Lower lobe of right lung (tissue), 2 donors: ENCODE measurements at places on chromosomes 7 and 10.
A peak's percentile ranks its signal among the peaks of the same experiment; 100 is the strongest.

GRCh38 chr7:134022286-134022911 is 104.7 kb upstream of the LRGUK start:
- DNase-seq = no peak

DNA sequence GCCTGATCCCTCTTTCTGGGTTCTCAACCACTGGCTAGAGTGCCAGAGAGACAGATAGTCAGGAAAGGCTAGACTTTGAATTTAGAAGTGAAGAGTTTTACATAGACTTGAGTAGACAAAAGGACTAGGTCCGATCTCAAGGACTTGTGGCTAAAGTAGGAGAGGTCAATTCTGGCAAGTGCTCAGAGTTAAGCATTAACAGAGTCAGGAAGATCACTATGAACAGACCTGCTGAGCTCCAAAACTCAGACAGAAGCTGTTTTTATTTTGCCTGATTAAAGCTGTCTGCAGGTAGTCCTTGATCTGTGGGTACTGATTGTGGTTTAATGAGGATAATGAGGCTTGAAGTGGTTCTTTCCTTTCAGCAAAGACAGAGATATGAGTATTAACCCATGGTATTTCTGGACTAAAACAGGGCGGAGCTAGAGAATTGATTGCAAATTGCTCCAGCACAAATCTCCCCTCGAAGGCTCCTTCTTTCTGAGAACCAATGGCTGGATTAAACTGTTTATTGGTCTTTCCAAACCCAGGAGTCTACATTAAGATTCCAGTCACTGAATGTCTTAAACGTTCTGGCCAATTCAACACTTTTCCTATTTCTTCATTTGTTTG is 423.2 kb downstream of the IPMK start:
- DNase-seq = no peak

GRCh38 chr10:15783941-15784636 is 64.4 kb upstream of the ITGA8 start:
- no peak for DNase-seq

DNA sequence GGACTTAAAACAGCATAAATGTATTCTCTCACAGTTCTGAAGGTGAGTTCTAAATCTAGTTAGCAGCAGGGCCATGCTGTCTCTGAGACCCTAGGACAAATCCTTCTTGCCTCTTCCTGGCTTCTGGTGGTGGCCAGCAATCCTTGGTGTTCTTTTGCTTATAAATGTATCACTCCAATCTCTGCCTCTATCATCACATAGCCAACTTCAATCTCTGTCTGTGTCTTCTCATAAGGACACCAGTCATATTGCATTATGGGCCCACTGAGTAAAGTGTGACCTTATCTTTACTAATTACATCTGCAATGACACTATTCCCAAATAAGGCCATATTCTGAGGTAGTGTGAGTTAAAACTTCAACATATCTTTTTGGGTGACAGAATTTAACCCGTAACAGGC is 778.9 kb downstream of the KCNMA1 start:
- DNase-seq = no peak

GRCh38 chr10:15321431-15322341 is 49.4 kb downstream of the FAM171A1 start:
- no peak for DNase-seq

GRCh38 chr10:126097558-126098225 is 201.3 kb downstream of the FANK1 start:
- no peak for DNase-seq

GRCh38 chr10:71708301-71708703 is 11.3 kb downstream of the C10orf105 start:
- DNase-seq = peak; percentile 77

DNA sequence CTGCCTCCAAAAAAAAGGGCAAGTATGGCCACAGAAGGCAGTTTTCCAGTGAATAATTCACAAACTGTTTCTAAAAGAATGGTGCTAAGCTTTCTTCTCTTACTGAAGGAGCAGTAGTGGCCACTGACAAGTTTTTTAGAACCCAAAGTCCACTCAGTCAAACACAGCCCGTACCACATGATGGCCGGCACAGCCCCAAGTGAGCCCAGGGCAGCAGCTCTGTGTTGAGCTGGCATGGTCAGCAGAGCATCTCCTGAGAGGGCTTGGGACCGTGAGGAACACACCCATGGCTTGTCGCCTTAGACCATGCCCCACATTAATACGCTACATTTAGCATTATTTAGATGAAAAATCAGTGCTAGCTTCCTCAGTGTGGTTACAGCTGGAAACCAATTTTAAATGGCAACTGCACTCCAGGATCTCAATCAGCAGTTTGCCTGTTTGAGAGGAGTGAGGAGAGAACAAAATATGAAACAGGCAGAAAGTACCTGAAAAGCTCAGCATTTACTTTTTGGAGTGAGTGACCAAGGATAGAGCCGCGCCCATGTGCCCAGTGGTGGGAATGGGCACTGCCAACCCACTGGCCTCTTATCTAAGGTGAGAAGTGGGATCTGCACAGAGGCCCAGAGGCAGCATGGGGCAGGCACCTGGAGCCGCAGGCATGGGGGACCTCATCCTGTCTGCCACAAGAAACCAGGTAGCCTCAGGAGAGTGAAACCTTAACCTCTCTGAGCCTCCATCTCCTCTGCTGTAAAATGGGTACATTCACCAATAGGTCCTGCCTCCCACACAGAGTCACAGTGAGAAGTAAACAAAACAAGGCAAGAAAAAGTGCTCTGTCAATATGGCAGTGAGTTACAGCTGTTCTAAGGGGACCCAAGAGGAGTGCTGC is 17.4 kb downstream of the PSAP start:
- no peak for DNase-seq

- no peak for DNase-seq
Measured at GRCh38 chr10:76070916-76071315, 639.5 kb downstream of the LRMDA start.

GRCh38 chr7:2237109-2237602 is 4.4 kb upstream of the MAD1L1 start:
- DNase-seq = peak; percentile 88

DNA sequence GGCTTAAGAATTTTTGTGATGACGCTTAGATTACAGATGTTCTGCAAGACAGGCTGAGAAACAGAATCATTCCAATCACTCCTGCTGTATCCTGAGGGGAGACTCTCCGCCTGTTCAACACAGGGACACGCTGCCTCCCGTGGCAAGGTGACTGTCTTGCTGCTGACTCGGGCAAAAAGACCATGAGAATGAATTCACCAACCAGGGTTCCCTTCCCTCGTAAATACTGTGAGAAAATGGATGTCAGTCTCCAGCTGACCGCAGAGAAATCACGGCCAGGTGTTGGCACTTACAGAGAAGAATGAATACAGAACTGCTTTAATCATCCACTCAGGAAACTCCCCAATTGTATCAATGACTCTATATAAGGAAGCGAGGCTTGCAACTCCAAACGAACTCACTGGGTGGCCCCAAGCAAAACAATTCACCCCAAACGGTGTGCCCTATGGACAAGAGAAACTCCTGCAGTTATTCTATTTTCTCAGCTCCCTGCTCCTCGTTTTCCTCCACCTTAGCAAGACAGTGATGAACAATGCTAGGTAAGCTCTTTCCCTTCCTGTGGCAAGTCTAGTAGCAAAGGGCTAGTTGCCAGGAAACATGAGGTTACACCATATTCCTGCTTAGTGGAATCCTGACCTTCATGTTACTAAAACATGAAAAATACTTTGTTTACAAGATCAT is 22.8 kb downstream of the GNA12 start:
- no peak for DNase-seq

DNA sequence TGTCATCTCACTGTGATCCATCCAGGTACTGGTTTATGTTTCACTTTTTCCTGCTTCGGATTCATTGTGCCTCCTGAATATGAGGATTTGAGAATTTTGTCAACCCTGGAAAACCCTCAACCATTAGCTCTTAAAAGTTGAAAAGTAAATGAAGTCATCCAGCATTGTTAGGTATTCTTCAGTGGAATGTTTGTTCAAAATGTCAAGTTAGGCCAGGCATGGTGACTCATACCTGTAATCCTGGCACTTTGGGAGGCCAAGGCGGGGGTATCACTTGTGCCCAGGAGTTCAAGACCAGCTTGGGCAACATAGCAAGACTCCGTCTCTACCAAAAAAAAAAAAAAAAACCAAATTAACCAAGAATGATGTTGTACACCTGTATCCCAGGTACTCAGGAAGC is 222.1 kb downstream of the NSUN6 start:
- DNase-seq = no peak

DNA sequence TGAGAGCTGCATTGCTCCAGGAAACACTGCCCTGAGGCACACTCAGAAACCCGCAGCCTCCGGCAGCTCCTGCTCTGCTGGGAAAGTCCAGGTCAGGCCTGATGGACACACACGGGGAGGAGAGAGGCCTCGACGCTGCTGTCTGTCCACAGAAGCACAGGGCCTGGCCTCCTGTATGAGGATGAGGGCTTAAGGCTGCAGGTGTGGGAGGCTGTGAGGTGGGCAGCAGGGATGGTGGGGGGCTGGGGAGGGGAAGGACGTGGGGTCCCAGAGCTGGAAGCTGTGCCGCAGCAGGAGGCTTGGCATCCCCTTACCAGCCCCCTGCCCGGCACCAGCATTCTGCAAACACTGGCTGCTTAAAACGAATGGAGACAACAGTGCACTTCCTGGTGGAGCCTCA is 186.2 kb downstream of the DNAJB6 start:
- no peak for DNase-seq

DNA sequence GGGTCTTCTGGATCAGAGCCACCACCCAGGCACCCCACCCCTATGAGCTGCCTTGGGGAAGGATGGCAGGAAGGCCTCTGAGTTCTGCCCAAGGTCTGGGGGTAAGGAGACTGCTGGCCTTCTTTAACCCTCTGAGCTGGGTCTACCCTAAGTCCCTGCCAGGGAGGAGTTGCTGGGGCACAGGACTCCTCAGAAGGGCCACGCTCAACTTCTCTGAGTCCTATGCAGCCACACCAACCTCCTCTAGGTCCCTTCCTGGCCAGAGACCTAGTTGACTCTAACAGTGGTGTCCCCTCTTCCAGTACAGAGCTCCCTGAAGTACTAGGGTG is 2.6 kb upstream of the NEURL1 start:
- DNase-seq = no peak

- no peak for DNase-seq
Measured at GRCh38 chr10:1375346-1376170, 319.4 kb downstream of the WDR37 start.

DNA sequence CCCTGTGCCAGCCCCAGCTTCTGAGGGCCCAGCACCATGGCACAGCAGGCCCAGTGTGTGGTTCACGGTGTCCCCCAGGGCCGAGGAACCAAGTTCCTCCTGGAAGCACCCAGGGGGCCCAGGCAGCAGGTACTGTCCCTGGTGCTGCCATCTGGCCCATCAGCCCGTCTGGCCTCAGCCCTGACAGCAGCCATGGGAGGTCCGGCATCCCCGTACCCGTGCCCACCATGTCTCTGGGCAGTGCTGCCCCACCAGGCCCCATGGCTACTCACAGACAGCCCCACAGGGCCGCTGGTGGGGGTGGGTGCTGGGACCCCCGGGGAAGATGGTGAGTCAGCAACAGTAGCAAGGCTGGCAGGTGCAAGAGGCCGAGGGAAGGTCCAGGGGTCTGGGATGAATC is 32.8 kb downstream of the STK32C start:
- DNase-seq = no peak

- no peak for DNase-seq
Measured at GRCh38 chr10:102648269-102648888, 4.1 kb downstream of the TRIM8 start.

- no peak for DNase-seq
Measured at GRCh38 chr7:131546126-131546525, 10.3 kb downstream of the PODXL start.

DNA sequence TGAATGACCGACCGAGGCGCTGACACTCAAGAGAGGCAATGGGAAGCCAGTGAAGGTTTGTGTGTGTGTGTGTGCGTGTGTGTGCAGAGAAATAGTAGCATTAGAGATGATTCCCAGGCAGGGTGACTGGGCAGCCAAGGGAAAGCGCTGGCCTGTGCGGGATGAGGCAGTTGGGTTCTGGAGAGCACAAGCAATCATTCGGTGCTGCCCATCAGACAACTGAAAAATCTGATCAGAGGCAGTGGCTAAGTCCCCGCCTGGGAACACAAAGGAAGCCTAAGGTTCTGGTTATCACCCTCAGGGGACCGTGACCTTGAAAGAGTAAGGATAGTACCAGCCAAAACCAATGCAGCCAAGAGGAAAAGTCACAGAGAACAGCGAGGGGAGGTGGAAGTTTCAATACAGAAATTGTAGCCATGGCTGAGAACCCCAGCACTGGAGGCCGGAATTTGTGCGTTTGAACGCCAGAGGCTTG is 868 bp upstream of the PDCD4 start:
- no peak for DNase-seq

DNA sequence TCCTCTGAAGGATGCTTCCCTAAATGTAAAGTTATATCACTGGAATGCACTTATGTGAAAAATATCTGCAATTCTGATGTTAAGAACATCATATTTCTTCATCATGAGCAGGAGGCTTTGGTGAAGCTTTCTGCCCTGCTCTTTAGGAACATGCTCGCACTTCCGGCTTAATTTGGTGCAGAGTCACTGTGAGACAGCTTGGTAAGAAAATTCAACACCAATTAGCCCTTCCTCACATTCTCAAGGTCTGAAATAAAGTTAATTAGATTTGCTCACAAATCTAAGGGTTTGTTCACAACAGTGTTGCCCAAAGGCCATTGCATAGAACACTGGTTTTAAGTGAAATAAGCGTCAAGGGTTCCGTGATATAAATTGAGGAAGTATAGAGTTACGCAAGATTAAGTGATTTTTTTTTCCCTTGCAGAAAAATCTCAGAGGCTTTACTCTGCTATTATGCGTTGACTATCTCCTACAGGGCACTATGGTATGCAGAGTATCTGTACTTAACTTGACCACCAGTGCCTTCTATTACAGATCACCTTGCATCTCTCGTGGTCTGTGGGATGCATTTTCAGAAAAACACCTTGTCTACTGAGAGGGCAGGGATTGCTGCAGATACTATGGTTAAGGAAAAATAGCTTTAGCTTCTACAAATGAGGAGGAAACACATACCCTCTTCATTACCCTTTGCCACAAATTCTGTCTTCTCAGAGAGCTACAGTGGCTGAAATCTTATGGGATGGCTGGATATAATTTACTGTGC is 953.9 kb downstream of the TYW1 start:
- no peak for DNase-seq

DNA sequence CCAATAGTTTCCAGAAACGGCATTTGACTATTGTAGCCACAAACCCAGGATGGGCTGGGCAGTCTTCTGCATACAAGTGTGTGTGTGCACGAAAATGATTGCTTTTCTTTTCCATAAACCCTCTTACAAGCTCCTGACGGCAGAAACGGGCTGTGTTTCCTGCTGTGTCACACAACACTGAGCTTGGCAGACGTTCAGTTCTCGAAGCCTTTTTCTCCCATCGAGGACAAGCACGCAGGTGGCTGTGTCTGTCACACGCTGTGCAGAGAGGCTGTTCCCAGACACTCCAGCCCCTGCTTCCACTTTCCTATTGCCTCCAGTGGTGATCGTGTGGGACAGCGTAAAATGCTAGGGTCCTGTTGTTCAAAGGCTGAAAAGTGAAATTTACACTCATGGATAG is 32.1 kb downstream of the RBAK start:
- no peak for DNase-seq
